Lower leg skin (tissue), 4 donors: ENCODE measurements at places on chromosomes 7 and 10. TPM values are rescaled to one million over a fixed set of nuclear protein-coding genes. Genes with fewer than 3 reads are reported as not detected.
A peak's percentile ranks its signal among the peaks of the same experiment; 100 is the strongest.

DNA sequence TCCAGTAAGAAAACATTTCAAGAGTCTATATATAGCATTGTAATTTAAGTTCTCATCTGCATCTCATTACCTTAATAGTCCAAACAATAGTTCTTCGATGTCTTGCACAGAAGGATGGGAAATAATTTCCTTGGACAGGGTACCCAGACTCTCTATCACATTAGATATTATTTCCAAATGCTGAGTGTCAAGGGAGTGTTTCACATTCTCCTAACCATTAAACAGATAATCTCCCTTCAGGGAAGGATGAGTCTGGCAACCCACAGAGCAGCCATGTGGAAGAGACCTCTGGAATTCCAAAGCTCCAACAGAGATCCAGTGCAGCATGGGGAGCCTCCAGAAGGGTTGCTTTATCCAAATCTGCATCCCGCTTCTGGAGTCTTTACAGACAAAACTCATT lies 89.6 kb downstream of the FZD1 start:
- DNase-seq: no peak

DNA sequence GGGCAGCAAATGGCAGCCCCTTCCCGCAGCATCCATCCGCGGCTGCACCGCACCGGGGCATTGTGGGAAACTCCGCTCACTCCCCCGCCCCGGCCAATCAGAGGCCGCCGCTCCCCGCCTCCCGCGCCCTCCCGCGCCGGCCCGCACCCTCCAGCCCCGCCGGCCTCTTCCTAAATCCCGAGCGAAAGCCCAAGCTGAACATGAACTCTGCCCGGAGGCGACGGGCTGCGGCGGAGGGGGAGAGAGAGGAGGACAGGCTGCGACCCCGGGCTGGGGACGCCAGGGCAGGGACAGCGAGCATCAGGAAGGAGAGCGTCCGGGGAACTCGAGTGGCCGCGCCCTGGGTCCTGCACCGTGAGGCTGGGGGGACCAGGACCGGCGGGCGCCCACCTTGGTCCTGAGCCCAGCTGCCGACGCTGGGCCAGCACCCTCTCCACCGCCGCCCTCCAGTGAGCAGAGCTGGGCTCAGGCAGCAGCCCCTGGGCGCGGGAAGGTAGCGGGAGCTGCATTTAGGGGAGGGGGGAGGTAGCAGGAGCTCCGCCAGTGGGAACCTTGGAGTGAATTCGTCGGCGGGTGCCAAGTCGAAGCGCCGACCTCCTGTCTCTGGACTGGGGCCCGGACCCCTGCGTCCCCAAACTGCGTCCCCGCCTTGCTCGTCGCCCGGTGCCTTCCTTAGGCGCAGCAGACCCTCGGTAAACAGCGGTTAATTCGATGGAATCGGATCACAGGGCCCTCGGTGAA lies at the start of gene DGKI:
Gene DGKI, minus strand, starts transcription at position 148 of the 741 bp plus-strand sequence.
- no peak for DNase-seq

DNA sequence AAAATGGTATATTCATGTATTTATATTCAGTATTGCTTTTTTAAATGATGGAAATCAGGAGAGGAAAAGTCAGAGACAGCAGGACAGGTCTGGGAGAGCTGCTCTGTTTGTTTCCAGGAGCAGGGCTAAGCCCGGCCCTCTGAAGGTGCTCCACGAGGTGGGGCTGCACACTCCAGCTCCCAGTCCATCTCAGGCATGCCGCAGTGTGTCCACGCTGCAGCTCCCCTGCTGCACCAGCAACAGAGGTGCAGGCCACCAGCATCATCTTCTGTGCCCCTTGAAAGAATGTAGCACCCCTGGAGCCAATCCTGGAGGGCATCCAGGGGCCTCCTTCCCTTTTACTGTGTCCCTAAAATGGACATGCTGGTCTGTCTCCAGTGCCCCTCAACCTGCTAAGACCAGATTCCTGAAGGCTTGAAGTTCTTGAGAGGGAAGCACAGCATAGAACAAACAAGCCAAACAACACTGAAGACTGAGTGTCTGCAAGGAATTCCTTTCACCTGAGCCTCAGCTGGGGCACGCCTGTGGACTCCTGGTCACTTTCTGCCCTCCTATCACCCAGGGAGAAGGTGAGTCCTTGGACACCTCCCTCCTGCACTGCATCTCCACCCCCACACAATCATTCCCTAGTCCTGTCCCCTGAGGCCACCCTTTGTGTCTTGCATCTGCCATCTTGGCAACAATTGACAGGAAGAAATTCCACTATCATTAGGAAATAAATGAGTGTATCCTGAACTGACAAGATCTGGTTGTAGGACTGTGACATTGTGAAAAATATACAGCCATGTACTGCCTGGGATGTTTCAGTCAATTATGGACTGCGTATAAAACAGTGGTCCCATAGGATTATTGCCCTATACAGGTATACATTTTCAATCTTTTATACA lies 100.5 kb downstream of the CXCL12 start:
- no peak for DNase-seq

GRCh38 chr10:89301721-89302445 lies at the start of gene IFIT2:
Gene IFIT2, plus strand, starts transcription at chr10:89302046. Its CDS starts 78 bp downstream, at chr10:89302124.
- DNase-seq: no peak

DNA sequence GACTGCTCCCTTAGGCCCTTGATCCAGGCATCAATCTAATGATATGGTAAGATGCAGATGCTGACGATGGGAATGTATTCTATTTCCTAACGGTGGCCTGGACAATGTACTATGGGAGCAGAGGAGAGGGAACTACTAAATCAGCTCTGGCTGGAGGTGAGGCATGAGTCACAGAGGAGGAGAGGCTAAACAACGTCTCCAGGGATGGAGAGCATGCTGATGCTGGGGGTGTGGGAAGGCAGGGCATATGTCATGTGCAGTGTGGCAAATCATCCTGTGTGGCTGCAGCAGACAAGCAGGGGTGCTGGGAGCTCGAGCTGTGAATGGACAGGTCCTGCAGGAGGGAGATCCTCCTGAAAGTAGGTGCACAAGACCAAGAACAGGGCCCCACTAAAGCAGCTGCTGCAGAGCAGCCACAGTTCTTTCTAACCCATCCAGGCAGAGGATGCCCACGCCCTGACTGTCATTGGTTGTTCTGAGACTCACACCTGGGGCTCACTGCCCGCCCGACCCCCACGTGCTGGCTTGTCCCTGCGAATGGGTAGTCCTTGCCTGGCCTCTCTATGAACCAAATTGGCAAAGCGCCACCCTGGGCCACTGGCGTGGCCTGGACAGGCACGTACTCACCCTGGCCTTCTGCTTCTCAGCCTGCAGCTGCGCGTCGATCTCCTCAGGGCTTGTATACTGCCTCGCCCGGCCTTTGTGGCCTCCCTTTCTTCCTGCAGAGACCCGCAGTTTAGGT lies 4.0 kb downstream of the PDAP1 start:
- no peak for DNase-seq

DNA sequence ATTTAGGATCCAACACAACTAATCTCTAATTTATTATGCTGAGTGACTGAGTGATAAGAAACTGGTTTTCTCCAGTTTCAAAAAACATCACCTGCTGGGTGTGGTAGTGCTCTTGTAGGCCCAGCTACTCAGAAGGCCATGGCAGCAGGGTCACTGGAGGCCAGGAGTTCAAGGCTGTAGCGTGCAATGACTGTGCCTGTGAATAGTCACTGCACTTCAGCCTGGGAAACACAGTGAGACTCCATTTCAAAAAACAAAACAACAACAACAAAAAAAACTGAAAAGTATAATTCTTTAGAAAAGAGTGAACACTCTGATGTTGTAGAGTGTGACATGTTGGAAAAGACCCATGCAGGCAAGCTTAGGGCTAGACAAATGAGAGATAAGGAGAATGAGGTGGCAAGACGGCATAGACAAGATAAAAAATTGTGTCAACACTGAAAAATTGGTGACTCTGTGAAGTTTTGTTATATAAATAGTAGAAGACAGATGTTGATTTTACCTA lies 150.1 kb upstream of the GPR22 start:
- no peak for DNase-seq

DNA sequence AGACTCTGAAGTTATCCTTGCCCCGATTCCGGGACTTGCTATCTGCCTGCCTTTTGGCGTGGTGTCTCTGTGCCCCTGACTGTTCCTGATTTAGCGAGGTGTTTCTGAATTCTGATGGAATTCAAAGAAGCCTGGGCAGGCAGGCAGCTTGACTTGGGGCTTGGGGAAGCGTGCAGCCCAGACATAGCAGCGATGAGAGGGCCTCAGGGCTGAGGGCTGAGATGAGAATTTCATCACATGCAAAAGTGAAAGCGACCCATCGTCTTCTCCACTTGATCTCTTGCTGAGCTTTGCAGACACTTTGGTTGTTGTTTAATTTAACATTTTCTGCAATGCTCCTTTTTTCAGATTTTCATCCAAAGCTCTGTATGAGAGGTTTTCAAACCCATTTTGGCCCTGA lies 57.8 kb downstream of the TCF7L2 start:
- no peak for DNase-seq

- no peak for DNase-seq
Measured at GRCh38 chr10:114967071-114967470, 29.1 kb downstream of the TRUB1 start.

DNA sequence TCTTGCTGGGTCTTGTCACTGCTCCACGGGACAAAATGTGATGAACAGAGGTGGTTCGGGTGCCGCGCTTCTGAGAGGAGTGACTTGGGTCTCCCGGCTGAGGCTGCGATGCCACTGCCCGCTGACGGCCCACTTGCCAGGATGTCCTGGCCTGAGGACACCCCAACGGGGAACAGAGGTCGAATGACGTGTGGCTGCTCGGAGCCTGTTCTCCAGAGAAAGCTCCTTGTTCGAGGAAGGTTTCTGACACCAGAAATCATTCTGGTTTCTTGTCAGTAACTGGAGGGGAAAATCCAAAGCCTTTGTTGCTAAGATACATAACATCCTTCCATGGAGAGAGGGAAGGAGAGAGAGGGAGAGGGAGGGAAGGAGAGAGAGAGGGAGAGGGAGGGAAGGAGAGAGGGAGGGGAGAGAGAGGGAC lies 236.4 kb downstream of the WDR37 start:
- peak; percentile 76 for DNase-seq

The LRGUK gene
- total RNA-seq: 0.11 TPM

The MOGAT3 gene
- total RNA-seq: not detected
